Fibroblast of villous mesenchyme (primary cell): ENCODE measurements at places on chromosomes 12 and 14. TPM values are rescaled to one million over a fixed set of nuclear protein-coding genes. Genes with fewer than 3 reads are reported as not detected.

The TNS2 gene
- 36.7 and 46.1 TPM in 2 replicates for total RNA-seq

The C12orf50 gene
- total RNA-seq = under 0.01 TPM in 1 of 2 replicates, not detected in the other

The AHNAK2 gene
- total RNA-seq = 32.2 and 32.4 TPM in 2 replicates

The GUCY2C gene
- total RNA-seq = not detected in 2 replicates

The OR6J1 gene
- not detected in 2 replicates for total RNA-seq

The TSFM gene
- 19.0 and 25.5 TPM in 2 replicates for total RNA-seq

The PLBD2 gene
- total RNA-seq = 27.6 and 31.2 TPM in 2 replicates

The L2HGDH gene
- 3.5 and 4.3 TPM in 2 replicates for total RNA-seq

GRCh38 chr14:106564058-106564643, 1037.8 kb downstream of the TMEM121 start:
- DNase-seq = no peak

- peak; percentile 68 for DNase-seq
Observed at GRCh38 chr12:77133566-77133965, 68.2 kb upstream of the E2F7 start.

GRCh38 chr12:76020731-76021672, 10.6 kb downstream of the PHLDA1 start:
- peak; percentile 98 for DNase-seq

- peak; percentile 65 for DNase-seq
Observed at GRCh38 chr14:54682578-54682977, 115.7 kb downstream of the SAMD4A start.

DNA sequence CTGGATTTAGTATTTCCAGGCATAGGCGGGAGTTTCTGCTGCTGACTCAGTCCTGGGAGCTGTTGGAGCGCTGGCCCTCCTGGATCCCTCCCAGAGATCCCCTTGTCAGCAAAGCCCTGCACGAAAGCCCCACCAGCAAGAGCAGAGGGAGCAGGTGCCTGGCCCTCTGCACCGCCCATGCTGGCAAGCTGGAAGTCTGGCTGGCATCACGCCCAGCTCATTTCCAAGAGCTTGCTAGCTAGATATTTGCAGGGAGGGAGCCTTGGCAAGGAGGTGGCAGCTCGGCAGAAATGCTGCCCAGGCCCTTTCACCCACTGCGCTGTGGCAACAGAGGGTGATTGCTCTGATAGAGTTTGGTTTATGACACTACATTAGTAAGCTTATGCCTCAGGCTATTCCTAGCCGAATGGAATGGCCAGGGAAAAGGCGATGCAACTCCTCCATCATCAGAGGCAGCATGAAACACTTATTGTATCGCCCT, 193.9 kb downstream of the EMP1 start:
- peak; percentile 7 for DNase-seq

DNA sequence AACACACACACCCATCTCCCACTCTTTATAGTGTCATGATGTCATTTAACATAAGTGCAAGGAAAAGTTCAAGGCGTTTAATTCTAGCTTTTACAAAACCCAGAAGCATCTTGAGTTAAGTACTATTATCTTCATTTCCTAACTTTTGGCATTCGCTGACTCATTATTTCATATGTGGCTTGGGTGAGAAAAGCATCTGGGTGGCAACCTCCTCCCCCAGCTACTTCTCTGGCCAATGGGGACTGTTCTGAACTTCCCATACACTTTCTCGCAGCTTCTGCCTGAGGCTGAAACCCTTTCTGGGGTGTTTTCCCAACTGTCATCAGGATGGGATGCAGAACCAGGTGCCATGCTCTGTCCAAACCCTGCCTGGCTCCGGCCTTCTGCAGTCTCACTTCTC, 2.8 kb upstream of the MARK3 start:
- peak; percentile 97 for DNase-seq

DNA sequence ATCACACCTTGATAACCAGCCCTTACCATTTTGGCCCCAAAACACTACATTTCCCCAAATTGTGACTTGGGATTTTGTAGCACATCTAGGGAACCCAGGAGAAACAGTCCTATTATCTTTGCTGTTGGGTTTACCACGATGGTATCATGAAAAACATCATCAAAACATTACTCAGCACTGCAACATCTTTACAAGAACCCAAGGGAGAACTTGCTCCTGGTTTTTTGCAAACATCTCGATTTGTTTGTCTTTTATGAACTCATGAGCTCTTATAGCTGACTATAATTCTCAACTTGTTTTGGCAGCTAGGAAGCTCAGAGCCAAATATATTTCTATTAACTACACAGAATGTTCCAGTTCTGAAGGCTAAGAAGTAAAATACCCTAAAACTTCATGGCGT, 65.7 kb downstream of the TBX5 start:
- DNase-seq = no peak

- no peak for DNase-seq
Observed at GRCh38 chr12:59660921-59661597, 65.2 kb downstream of the SLC16A7 start.

GRCh38 chr14:22986508-22987054, 4.2 kb upstream of the AJUBA start:
- DNase-seq = peak; percentile 89

GRCh38 chr14:32576088-32576795, 247.1 kb downstream of the AKAP6 start:
- DNase-seq = peak; percentile 72

DNA sequence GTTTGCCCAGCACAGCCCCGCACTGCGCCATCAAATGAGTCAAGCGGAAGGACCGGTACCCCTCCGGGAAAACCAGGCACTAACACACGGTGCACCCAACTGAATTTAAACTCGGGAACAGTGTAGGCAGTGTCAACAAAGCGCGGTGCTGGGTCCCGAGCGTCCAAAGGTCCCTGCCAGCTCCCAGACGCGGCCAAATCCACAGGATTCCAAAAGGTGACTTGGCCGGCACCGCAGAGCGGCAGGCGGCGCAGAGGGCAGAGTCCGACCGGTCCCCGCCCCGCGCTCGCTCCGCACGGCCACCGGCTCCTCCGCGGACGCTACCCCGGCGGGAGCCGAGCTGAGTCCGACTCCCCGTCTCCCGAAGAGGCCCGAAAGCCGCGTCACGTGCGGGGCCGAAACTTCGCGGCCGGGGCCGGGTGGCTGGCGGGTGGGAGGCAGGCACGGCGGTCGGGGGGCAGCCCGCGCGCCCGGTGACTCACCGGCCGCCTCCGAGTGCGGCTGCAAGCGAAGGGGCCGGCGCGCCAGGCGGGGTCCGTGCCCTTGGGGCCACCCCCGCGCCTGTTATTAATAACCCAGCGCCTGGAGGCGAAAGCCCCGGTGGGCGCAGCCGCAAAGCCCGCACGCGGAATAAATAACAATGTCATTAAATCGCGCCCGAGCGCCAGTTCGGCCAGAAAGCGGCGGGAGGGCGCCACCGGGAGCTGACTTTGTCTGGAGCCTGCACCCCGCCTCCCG, 863 bp downstream of the DENND5B start:
- peak; percentile 62 for DNase-seq

DNA sequence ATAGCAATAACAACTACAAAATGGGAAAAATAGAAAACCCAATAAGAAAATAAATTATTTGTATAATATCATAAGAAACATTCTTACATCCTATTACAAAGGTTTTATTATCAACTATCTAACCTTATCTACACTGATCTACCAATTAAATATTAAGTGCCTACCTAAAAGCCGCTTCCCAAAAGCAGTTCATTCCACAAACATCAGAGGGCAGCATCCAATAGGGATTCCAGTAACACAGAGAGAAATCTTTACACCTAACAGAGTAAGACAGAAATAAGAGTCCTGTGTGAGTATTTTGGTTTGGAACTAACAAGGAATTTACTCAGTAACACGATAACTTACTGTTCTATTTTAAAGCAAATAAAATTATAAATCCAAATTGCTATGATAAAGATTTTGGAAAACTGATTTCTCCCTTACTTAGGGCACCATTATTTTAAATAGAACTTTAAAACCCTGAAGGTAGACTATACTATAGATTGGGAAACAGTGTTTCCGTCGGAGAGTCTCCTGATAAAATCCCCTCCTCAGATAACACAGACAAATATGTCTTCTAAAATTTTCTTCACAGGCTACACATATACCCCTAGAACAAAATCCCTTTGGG, 15.0 kb downstream of the GXYLT1 start:
- peak; percentile 79 for DNase-seq

DNA sequence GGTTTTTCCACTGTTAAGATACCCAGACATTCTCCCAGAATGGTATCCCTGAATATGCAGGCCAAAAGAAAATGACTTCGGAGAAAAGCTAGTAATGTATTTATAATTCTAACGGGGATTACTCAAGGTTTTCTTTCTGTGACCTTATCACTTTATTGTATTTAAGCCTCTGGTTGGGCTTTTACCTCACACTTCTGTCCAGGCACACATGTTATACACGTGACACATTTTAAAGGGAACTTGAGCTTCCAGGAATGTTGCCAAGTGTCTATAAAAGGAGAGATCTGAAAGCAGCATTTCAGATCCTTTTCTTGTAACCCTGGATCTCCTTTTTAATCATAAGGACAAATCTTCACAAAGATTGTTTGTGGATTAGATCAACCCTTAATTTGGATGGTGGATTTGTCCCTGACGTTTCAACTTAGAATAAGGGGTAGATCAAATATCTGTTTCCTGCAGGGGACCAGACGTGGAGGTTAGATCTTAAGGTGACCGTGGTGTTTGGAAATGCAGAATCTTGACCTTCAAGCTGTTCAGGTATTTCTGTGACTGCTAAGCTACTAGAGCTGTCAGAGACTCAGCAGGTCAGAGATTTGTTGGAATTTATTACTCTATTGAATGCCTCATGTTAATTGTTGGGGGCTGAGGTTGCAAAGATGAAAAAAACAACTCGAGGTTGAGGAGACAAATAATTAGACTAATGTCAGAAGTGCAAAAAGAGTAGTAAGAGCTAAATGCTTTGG, 1.5 kb downstream of the CIPC start:
- peak; percentile 91 for DNase-seq

DNA sequence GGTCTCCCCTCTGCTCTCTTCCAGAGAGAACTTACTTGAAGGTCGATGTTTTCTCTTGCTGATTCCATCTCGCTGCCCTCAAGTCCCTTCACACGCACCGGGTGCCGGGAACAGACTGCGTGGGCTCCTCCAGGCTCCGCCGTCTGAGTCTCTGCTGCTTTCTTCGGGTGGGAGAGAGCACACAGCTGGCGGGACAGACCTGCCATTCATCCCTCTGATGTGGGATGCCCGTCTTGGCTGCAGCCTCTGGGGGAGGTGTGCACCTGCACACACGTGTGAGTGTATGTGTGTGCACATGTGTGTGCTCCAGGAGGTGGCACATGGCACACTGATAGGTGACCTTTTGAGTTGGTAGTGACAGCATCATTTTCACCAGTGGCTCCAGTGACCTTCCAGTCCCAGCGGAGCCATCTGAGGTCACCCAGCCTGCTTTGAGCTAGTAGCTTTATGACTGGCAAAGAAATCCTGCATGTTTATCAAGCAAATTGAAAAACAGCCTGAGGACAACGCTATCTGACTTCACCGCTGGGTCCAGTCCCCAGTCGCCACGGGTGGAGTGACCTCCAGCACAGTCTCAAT, at the start of gene NINJ2:
NINJ2 (minus strand) TSS at position 153 of the 579 bp plus-strand sequence; CDS start at position 68, 85 bp downstream.
- peak; percentile 7 for DNase-seq

DNA sequence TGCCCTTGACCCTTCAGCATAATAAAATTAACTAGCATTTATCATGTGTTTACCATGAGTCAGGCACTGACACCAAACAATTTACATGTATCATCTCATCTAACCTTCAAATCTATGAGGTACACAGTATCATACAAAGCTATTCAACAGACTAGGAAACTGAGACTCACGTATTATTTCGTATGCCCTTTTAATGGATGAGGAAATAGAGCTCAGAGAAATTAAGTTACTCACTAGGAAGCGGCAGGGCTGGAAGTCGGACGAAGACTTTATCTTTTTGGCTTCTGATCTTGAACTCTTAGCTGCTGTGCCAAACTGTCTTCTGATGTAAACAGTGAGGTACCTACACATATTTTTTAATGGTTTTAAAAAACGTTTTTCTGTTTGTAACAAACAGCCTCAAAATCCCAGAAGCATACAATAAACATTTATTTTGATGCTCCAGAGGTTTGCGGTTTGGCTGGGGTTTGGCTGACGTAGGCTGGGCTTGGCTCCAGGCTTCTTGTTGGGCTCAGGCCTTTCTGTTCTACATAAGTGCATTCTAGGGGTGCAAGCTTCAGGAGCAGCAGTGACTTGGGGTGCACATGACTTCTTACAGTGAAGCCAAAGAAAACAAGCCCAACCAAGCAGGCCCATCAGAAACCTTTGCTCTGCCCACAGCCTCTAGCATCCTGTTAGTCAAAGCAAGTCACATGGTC, 184.7 kb downstream of the TBX5 start:
- no peak for DNase-seq

DNA sequence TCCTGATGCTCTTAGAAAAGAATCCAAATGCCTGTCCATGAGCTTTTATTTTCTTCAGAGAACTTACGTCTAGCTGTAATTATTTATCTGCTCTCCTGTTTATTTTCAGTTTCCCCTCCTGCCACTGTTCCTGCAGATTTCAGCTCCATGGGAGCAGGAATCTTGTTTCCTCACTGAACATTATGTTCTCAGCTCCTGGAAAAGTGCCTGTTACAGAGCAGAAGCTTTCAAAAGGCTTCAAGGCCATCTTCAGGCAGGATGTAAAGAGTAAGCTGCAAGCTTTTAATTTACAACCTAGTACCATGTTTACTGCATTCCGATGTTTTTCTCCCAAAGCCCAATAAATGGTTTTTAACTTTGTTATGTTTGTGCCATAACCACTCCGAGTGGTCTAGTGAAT, 98.4 kb upstream of the BTG1 start:
- peak; percentile 91 for DNase-seq

DNA sequence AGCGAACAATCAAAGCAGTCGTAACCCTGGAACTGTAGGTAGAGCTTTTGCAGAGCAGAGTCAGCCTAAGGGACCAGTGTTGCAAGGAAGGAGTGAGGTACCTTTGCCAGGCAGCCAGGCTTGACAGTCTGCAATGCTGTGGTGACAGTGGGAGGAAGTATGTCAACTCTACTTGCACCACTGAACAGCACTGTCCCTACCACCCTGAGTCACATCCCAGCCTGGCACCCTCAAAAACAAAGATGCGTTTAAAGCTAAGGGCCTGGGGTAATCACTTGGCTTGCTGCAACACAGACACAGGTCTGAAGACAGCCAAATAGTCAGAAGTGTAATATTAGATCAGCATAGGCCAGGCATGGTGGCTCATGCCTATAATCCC, 141.9 kb downstream of the DPF3 start:
- DNase-seq = no peak
